ENCODE measurements at places on chromosomes 2 and 18.

DNA sequence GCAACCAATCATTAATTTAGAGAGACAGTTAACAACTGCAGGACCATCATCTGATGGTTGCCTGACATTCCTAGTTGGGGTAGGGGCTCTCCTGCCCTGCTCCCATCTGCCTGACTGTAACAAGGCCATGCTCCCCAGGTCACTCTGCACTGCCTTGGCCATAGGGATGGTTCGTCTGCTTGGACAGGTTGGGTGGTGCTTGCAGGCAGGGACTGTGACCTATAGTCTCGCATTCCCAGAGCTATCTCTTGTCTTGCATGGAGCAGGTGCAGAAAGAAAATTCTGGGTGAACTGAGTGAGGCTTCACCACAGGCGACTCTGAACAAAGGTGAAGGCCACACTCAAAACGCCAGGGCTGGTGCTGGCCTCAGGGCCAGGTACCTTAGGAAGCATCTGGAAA lies 64.7 kb downstream of the EMILIN2 start:
- DNase-seq = no peak

DNA sequence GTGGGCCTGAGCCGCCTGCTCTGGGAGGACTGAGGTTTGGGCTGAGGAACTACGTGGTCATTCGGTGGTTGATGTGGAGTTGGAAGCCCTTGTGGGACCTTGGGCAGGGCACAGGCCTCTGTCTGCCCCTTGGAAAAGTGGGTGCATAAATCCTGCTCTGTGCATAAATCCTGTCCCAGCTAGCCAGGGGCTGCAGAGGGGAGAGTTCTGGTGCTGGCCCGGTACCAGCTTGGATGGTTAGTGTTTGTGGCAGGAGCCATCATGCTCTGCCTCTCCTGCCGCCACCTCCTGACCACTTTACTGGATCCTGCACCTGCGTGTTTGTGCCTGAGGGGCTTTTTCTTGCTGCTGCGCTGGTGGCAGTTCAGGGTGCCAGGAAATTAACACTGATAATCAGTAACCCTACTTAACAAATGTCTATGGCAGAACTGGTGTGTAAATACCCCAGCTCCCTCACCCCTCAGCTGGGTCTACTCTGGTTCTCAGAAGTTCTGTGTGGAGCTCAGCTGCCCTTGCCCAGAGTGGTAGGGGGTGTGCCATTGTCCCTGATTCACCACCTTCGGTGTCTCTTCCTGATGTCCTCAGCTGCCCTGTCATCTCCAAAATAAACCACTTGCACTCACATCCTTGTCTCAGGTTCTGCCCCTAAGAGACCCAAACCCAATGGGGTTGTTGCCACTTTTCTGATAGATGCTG lies 156.8 kb downstream of the GLI2 start:
- no peak for DNase-seq

- DNase-seq = peak; percentile 62
Observed at GRCh38 chr18:68447286-68447685, 267.6 kb downstream of the TMX3 start.

GRCh38 chr2:166671801-166672200 lies 177.8 kb upstream of the SCN7A start:
- DNase-seq = peak; percentile 40

DNA sequence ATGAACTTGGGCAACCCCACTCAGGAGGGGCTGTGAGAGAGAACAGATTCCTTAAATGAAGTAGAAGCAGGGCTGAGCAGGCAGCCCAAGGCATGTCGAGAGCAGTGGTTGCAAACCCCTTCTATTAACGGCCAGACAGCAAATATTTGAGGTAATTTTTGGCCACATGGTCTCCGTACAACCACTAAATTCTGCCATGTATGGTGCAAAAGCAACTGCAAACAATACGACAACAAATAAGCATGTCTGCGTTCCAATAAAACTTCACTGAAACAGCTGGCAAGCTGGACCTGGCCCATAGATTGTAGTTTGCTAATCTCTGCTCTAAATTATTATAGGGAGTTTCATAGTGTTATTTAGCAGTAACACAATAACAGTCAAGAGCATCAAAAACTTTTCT lies 217.0 kb upstream of the ZNF521 start:
- DNase-seq = no peak

DNA sequence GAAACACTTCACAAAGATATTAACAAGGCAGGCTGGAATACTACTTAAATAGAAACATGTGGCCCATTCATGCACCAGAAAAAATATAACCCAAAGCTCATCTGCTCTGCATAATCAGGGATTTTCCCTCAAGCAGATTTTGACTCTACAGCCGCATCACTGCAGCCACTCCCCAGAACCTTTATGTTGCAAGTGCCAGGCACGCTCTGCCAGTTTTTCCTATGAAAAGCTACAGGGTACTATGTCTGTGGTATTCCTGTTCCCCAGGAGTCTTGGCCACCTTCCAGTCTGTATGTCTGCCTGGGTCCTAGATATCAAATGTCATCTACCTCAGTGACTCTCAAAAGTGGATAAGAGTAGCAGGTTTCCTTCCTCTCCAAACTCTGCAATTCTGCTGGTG lies 3.8 kb downstream of the COA5 start:
- DNase-seq = no peak

- DNase-seq = no peak
Observed at GRCh38 chr2:170212625-170213280, 34.8 kb downstream of the MYO3B start.

GRCh38 chr2:99035920-99036319 lies 99.9 kb upstream of the CRACDL start:
- no peak for DNase-seq

DNA sequence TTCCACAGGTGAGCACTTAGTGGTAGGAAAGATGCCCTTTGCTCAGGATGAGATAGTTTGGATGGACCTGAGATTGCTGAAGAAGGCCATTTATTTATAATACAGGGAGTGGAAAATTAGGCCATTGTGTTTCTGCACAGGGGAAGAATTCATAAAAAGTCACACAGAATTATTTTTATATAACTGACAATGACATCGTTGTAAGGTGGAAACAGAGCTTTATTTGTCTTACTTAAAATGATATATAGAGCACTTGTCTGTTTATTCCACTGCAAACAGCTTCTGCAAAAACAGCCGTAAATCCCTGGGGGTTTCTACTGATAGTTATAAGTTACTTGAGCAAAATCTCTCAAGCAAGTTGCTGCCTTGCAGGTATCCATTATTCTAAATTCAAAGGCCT lies 158.1 kb upstream of the ZNF521 start:
- DNase-seq = no peak

- DNase-seq = no peak
Observed at GRCh38 chr2:172311921-172312345, 115.5 kb upstream of the ITGA6 start.

Data from fibroblast of upper back skin (primary cell).